ENCODE measurements at places on chromosomes 2 and 18. TPM values are rescaled to one million over a fixed set of nuclear protein-coding genes. Genes with fewer than 3 reads are reported as not detected.

The KLHL30 gene
- 0.90 TPM for total RNA-seq

The CELF4 gene
- total RNA-seq = 1.2 TPM

The TUBA4B gene
- total RNA-seq = not detected

The LCT gene
- not detected for total RNA-seq

The ERBB4 gene
- total RNA-seq = 22.6 TPM

The COL6A3 gene
- 119 TPM for total RNA-seq

The ANKRD62 gene
- total RNA-seq = 0.12 TPM

The GKN1 gene
- total RNA-seq = not detected

The STPG4 gene
- total RNA-seq = not detected

All from upper lobe of right lung (tissue), 1 donor.